Activated CD4-positive, alpha-beta T cell treated with anti-CD3 and anti-CD28 coated beads, Interleukin-2, amount 10 ng/mL, durations not matched to agents 7 days and 5 days (primary cell): ENCODE measurements at places on chromosomes 3 and 15. TPM values are rescaled to one million over a fixed set of nuclear protein-coding genes. Genes with fewer than 3 reads are reported as not detected.

Gene GHSR
- not detected for total RNA-seq

Gene TRH
- not detected for total RNA-seq

Gene MAGI1
- not detected for total RNA-seq

Gene SHQ1
- total RNA-seq, result 22.1 TPM

Gene HCLS1
- total RNA-seq, result 350 TPM

Gene FES
- total RNA-seq, result 8.6 TPM

Gene TIMP4
- total RNA-seq, result not detected

Gene TLR9
- 0.65 TPM for total RNA-seq

- DNase-seq, result no peak
Observed at GRCh38 chr3:150114873-150115540, 144.3 kb upstream of the PFN2 start.

DNA sequence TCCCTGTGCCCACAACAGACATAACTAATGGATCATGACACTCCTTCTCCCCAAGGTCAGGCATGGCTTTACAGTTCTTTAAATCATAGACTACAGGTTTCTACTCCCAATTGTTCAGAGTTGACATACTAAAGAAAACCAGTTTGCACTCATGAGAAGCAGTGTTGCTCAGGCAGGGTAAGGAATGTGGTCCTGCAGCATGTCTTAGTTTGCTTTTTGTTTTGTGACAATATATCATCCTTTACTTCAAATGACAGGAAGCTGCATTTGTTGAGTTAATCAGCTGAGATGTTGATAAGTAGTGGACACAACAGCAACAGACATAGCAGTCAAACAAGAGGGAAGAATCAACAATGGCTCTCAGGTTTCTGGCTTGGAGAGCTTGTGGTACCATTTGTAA, 267.5 kb downstream of the SLCO3A1 start:
- DNase-seq, result no peak

DNA sequence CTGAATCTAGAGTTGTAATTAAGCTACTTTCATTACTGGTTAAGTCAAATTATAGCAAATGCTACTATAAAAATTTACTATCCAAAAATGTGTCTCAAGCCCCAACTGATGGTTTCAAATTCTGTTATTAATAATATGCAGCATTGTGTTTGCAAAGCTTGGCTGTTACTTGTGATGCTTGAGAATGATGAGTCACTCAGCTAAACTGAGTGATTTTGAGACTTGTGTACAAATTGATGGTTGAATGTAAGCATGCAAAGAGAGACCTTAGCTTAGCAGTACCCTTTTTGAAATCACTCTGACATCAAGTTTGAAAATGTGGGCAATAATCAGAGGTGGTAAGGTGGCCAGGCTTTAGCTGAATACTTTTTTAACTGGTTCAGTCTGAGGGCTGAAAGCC, 27.6 kb downstream of the OPA1 start:
- DNase-seq, result no peak

DNA sequence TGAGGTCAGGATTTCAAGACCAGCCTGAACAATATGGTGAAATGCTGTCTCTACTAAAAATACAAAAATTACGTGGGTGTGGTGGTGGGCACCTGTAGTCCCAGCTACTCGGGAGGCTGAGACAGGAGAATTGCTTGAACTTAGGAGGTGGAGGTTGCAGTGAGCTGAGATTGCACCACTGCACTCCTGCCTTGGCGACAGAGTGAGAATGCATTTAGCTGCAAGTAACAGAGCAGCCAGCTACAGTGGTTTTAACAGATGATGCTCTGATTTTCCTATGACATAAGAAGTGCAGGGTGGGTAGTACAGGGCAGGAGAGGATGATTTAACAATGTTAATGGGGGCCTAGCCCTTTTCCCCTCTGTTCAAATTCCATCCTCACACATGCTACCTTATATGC, 267.9 kb downstream of the RPLP1 start:
- DNase-seq, result no peak

DNA sequence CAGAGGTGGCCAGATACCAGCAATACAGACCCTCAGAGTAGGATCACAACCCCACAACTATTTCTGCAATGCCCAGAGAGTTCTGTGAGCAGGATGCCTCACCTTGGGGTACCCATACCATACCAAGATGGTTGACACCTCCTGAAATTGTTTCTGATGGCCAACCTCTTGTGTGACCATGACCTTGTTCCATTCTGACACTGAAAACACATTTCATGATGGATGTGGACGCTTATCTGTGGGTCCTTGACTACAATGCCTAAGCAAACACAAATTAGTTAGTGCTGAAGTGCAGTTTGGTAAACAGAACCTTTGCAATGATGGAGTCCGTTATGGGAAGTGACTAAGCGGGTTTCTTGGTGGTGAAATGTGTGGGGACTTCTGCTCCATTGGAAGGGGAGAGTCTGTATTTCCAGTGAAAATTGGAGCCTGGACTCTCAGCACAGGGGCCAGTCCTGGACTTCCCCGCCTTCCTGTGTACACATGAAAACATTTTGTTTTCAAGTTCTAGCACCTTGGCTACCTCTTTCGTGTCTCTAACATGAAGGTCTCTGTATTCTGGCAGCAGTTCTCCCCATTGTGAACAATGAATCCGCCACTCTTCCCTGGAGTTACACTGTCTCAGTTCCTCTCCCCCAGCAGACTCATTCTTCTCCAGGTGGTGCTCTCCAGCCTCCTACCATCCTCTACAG, 106.2 kb downstream of the XXYLT1 start:
- no peak for DNase-seq

- DNase-seq, result no peak
Observed at GRCh38 chr3:150278843-150279381, 129.2 kb upstream of the TSC22D2 start.

DNA sequence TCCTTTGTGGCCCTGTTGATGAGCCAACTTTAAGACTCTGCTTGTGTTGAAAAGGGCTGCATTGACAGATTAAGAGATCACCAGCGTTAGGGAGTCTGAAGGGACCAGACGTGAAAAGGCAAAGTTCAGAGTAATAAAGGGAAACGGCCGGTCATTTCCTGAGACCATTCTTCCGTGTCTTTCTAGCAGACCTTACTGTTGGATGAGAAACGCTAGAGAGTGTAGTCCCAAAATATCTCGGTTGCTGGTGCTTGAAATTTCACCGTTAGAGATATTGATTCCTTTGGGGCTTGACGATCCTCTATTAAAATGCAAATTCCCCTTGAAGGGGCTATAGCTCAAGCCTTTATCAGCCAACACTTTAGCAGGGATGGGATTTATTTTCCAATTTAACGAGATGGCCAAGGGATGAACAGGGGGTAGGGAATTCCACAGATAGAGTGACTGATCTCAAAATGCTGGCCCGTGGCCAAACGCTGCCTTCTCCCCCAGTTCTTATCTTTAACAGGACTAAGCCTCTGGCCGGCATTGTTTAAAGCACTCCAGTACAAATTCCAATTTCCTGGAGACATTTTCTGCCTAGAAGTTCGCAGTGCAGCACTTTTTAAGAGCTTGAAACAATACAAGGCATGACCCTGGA, 250.4 kb downstream of the TJP1 start:
- DNase-seq, result no peak

DNA sequence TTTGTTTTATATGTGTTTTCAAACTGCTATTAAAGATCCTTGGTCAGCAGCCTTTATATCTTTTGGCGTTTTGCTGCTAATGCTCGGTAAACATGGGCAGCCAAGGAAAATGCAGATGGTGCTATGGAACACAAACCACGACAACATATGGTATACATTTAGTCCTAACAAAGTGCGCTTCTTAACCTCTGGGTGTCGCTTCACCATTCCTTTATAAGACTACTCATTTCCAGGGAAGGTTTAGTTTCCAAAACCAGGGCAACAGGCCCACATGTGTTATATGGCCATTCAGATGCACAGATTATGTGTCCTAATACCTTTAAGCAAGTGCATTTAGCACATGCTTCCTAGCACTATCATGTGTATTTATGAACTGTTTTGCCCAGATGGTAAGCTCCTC, 14.7 kb downstream of the SHOX2 start:
- no peak for DNase-seq

- no peak for DNase-seq
Observed at GRCh38 chr15:101651554-101652097, 555 bp downstream of the TM2D3 start.

DNA sequence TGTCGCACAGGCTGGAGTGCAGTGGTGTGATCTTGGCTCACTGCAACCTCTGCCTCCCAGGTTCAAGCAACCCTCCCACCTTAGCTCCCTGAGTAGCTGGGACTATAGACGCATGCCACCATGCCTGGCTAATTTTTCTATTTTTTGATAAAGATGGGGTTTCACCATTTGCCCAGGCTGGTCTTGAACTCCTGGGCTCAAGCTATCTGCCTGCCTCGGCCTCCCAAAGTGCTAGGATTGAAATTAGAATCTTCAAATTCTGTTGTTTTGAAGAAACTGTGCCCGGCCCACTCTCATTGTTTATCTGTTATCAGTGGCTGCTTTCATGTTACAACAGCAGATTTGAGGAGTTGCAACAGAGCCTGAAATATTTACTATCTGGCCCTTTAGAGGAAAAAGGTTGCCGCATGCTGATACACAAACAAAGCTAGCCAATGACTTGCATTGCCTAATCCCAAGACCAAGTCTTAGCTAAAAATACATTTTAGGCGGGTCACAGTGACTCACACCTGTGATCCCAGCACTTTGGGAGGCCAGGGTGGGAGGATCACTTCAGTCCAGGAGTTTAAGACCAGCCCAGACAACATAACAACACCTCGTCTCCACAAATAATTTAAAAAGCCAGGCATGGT, 43.2 kb upstream of the PPP4R2 start:
- DNase-seq, result no peak

GRCh38 chr15:50181969-50182218, at the start of gene SLC27A2:
Gene SLC27A2, plus strand, starts transcription at chr15:50182196. Its CDS starts 232 bp downstream, at chr15:50182428.
- no peak for DNase-seq

DNA sequence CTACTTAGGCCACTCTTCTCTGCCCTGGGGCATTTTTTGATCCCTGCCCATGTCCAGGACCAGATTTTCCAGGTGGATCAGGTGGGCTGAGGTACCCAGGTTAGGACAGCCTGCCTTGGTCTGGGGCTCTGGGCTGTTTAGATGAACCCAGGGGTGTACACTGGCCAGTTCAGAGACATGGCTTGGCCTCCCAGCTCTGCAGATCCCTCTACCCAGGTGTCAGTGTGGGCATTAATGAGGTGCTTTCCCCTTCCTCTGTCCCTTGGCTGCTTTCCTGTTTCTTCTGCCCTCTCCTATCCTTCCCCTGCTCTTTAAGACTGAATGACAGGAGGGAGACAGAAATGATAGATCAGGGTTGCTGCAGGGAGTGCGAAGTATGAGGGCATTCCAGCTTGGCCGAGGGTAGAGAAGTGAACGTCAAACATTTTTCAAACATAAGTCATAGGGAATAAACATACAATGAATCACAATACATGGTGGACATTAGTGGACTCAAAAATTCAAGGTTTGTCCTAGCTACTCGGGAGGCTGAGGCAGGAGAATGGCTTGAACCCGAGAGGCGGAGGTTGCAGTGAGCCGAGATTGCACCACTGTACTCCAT, 30.5 kb downstream of the RTP1 start:
- no peak for DNase-seq

DNA sequence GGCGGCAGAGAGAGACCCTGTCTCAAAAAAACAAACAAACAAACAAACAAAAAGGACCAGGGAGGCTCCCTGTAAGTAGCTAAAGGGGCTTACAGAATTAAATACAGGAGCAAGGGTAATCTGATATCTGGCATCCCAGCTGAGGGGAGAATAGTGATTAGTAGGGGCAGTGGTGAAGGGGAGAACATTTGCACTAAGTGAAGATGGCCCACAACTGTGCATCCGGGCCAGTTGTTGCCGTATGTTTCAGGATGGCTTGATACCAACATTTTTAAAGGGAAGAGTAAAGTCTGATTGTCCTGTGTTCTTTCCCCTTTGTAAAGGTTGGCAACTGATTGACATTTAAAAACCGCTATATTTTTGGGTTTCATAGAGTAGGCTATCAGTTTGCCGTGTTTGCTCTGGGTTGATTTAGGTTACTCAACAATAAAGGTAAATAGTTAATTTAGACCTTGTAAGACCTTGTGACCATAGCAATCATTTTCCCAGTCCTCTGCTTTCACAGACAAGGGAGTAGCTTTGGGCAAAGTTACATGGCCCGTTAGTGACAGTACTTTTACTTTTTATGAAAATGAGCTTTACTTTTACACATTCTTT, 167.8 kb downstream of the PTPRG start:
- DNase-seq, result no peak

DNA sequence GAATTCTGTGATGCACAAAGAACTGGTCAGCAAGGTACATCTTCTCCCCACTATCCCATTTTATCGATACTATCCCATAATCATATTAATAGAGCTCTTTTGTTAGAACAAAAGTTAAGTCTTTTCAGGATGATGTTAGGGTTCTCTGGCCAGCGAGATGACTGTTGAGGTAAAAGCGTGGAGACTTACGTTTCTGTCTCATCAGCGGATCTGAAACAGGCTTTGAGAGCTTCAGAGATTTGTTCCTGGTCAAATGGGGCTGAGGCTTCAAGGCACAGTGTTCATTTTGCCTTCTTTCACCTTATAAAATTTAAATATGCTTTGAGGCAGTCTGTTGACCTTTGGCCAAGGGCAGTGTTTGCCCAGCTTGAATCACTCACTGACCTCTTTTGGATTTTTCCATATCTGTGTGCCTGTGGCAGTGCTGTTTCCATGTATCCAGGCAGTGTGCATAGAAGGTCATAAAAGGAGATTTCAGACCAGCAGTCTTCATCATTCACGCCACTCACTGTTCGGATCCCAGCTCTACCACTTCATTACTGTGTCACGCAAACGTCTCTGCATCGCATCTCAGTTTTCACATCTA, 3.1 kb downstream of the ADAMTSL3 start:
- DNase-seq, result no peak

DNA sequence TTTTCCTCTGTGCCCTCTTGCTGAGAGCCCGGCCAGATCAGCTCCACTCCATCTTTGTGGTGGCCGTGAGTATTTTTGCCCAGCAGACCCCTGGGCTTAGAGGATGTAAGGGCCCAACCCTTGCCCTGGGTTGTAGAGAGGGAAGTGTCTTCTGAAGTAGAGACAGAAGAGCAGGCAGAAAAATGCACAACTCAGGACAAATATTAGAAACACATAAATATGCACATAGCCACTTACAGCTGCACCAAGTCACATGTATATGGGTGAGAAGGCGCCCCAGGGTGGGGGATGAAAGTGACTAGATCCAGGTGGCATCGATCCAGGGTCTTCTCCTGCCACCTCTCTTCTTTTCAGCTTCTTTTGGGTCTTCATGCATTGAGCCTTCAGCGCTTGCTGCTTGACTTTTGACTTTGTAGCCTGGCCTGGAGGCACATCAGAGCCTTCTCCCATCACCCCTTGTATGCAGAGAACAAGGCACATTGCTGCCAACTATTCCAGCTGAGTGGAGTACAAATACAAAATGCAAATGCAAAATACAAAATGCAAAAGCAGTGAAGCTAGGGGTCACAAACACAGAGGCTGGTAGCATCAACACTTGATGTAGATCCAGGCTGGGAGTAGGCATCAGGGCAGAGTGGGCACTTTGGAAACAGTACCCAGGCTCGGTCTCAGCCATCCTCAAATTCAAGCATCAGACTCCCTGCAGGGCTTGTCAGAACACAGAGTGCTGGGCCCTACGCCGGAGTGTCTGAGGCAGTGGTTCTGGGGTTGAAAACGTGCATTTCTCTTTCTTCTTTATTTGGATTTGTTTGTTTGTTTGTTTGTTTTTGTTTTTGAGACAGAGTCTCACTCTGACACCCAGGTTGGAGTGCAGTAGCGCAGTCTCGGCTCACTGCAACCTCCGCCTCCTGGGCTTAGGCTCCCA, 133.0 kb downstream of the ASB7 start:
- DNase-seq, result no peak

GRCh38 chr3:115436767-115437301, 186.5 kb upstream of the GAP43 start:
- no peak for DNase-seq
